Left renal pelvis (tissue), 4 donors: ENCODE measurements at places on chromosomes 5 and 9.

DNA sequence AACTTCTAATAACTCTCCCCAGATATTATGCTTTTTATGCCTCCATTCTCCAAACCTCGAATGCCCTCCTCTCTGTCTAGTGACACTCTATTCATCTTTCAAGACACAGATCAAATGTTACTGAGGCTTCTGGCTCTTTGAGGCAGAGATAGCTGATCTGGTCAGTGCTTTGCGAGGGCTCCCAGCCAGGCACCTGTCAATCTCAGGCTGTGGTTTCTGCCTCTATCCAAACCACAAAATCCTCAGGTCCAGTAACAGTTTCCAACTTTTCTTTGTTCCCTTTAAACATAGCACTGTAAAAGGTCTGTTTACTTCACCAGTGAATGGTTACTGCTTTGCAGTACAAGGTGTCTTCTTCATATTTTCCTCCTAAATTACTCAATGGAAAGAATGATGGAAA, 11.5 kb upstream of the STK32A start:
- DNase-seq, result no peak

- DNase-seq, result no peak
Observed at GRCh38 chr9:81850724-81851123, 77.5 kb upstream of the SPATA31D4 start.

GRCh38 chr5:139137697-139138096, 60.5 kb downstream of the SIL1 start:
- DNase-seq, result no peak

DNA sequence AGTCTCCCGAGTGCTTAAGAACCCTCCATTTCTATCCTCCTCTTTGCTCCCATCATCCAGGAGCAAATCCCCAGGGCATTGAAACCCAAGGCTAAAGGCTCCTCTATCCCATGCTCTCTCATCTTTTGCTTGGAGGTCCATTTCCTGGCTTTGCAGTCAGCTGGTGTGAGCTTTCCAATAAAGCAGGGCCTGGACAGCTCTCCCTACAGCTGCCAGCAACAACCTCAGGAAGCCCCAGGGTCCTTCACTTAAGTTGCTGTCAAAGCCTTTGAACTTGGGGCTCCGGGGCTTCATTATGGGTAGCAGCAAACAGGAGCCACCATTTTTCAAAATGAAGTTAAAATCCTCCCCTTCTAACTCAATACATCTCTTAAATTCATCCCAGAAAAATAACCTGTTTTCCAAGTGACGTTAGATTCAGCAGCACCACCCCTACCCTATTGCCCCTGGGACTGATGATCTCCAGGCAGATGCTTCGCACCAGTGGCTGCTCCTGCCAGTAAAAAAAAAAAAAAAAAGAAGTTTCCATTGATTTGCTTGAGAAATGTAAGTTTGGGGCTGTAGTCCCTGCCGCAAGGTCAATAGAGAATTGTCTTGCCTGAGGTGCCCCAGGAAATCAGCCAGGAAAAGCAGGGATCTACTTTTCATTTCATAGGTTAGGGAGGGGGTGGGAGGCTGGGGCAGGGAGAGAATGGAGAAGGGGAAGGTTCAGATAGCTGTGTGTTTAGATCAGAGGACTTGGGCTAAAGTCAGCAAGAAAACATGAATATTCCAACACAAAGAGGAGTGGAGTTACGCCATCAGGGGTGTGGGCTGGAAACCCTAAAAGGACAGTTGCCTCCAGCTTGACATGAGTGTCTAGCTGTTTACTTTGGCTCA, 83.8 kb upstream of the IL6ST start:
- DNase-seq, result no peak
